NCI-H2081 treated with DMSO at 0.1 percent for 48 hours (cell line): ENCODE measurements at places on chromosomes 1 and 21.

DNA sequence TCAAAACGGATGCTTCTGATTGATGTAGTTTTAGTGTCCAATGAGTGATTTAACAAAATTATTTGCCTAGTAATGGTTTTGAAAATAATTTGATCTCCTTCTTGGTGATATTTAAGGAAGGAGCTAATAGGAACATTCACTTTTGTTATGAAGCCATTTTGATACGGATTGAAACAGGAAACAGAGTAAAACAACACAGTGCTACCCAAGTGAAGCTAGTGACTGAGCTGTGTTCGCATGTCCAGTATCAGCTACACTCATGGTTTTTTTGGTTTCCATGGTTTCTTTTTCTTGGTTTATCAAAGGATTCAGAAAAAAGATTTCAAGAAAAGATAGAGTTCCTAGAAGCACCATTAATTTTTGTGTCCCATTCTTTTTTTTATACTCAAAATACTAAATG is 40.1 kb upstream of the PLEKHO1 start:
- no peak for DNase-seq

GRCh38 chr1:76939050-76939816 is 72.0 kb downstream of the ST6GALNAC5 start:
- DNase-seq, result no peak

DNA sequence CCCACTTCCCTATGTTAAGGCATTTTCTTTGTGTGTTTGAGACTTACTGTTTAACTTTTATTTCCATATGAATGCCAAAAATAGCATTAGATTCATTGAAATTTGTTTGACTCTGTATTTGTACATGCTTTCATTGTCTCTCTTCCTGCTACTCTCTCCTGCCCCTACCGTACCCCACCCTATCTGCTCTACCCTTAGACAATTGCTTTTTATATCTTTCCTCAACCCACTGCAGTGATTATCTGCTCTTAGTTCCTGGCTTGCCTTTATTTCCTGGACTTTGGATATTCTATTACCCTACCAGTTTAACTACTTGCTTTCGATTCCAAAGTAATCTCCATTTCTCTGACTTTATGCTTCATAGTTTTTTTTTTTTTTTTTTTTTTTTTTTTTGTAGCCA is 10.5 kb downstream of the RAVER2 start:
- no peak for DNase-seq

DNA sequence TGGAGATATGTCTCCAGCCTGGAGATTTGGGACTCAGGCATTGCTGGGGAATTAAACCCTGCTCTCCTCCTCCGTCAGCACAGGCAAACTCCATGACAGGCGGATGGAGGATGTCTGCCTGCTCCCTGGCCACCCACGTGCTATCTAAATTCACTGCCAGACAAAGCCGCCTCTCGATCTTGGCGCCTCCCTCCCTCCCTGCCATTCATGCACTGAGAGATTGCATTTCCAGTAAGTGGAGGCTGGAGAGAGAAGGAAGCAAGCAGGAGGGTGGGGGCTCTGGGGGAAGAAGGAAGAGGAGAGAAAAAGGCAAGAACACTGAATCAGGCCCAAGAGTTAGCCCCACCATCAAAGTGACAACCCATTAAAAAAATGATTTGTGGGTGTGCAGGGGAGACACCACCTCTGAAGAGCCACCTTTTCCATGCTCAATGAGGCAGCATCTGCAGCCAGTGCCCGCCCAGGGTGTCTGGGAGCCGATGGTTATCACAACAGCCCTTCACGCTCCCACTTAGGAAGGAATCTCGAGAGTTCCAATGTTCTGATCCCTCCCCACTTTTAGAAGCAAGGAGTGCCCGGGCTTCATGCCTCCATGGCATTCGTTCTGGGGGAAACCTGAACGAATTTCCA is 183.0 kb downstream of the HIVEP3 start:
- DNase-seq, result no peak

DNA sequence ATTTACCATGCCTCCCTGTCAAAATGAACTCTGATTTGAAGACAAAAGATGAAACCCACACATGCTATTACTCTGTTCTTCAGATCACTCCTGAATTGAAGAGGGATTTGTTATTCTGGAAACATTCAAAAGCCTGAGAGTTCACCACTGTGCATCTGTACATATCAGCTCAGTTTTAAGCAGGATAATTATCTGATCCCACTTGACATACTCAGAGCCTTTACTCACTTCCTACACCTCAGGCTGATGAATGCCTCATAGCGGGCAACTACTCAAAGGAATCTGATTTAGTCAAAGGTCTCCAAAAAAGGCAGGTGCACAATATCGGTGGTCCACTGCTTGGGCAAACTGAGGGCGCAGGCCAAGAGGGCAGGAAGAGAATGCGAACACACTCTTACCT is 47.5 kb upstream of the LPAR3 start:
- DNase-seq, result no peak

DNA sequence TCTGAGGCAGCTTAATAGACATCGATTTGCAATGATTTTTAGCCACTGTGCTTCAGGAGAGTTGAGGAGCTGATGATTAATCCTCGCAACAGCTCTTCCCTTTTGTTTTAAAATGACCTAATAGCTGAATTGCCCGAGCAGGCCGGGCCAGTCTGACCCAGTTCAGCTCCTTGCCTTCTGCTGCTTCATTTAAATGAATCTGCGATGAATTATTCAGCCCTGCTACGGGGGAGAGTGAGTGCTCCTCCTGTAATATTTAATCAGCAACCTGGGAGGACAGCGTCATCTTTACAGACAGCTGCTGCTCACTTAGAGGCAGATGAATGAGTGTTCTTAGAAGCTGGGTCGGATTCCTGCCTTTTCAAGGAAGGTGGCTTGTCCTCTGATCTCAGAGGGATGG is 325.1 kb downstream of the CAMTA1 start:
- no peak for DNase-seq

GRCh38 chr1:175317309-175317708 is 124.7 kb upstream of the KIAA0040 start:
- DNase-seq, result no peak

- DNase-seq, result no peak
Observed at GRCh38 chr21:43757601-43758000, 18.5 kb downstream of the CSTB start.

GRCh38 chr1:152902636-152903035 is 5.7 kb upstream of the IVL start:
- DNase-seq, result no peak

GRCh38 chr1:156525071-156525501 is 24.5 kb upstream of the MEF2D start:
- no peak for DNase-seq

- DNase-seq, result no peak
Observed at GRCh38 chr1:4010284-4010683, 110.2 kb upstream of the C1orf174 start.

DNA sequence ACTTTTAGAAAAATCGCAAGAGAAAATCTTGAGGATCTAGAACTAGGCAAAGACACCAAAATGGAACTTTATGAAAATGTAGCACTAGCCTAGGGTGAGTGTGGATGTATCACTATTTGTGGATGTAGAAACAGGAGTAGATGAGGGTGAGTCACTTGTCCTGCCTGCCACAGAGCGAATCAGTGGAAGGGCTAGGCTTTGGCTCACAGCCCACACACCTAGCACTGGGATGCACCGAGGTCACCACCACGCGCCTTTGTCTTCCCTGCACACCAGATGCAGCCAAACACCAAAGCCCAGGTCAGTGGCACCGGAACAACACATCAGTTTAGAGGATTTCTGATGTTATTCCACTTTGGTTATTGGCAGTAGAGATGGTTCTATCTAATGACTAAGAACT is 38.2 kb downstream of the PKNOX1 start:
- DNase-seq, result no peak

GRCh38 chr1:172185211-172185610 is 235.3 kb upstream of the C1orf105 start:
- peak; percentile 7 for DNase-seq

- no peak for DNase-seq
Observed at GRCh38 chr1:162303004-162303344, 73.7 kb downstream of the SPATA46 start.

- no peak for DNase-seq
Observed at GRCh38 chr1:26889551-26890466, at the start of gene GPN2. Gene GPN2, minus strand, starts transcription at chr1:26890283. Its CDS starts 187 bp downstream, at chr1:26890096.

DNA sequence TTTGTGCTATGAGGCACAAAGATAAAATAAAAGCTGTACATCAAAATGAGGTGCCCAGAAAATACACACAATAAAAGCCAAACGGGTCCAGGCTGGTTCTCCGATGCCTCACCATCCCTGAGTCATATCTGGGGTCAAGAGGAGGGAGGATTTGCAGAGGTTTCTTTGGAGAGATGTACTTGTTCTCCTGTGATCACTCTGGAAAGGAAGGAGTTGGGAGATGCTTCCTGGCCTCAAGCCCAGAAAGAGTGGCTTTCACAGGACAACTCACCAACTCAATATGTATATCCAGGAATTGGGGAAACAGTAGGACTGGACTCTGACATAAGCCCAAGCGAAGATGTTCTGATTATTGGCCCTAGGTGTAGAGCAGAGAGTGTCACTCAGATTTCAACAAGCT is 51.9 kb downstream of the DIPK1A start:
- DNase-seq, result no peak
